ENCODE measurements at places on chromosomes 1 and 21.

DNA sequence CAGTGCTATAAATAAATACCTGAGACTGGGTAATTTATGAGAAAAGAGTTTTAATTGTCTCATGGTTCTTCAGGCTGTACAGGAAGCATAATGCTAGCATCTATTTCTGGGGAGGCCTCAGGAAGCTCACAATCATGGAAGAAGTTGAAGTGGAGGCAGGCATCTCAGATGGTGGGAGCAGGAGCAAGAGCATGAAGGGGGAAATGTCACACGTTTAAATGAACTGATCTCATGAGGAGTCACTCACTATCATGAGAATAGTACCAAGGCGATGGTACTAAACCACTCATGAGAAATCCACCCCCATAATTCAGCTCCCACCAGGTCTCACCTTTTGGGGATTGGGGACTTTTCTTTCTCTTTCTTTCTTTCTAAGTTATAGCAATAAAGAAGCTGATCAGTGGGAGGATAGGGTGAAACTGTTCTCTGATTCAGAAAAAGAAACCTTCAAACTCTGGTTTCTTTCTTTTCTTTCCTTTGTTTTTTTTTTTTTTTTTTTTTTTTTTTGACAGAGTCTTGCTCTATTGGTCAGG lies 17.1 kb upstream of the SPAG17 start:
- no peak for DNase-seq

DNA sequence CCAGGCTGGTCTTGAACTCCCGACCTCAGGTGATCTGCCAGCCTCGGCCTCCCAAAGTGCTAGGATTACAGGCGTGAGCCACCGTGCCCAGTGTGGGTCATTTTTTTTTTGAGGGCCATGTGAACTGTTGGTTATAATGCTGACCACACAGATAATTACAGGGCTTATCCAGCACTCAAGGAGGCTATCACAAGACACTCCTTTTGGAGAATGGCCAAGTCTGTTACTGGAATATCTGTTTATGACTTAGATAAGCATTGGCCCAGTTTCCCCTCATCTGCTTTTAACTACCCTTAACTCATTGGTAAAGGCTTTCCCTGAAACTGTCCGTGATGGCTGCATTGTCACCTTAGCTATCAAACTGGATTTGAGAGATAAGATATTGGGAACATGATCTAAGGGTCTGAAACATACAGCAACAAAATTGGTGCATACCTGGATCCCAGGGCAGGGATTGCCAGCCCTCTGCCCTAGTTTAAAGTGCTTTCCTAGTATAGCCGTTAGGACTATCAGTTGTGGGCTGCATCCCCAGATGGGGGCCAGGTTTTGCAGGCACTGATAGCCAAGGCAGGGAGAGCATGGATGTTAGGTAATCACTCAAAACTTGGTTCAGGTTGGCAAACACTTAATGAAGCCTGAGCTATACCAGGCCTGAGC lies 15.6 kb downstream of the SZT2 start:
- no peak for DNase-seq

DNA sequence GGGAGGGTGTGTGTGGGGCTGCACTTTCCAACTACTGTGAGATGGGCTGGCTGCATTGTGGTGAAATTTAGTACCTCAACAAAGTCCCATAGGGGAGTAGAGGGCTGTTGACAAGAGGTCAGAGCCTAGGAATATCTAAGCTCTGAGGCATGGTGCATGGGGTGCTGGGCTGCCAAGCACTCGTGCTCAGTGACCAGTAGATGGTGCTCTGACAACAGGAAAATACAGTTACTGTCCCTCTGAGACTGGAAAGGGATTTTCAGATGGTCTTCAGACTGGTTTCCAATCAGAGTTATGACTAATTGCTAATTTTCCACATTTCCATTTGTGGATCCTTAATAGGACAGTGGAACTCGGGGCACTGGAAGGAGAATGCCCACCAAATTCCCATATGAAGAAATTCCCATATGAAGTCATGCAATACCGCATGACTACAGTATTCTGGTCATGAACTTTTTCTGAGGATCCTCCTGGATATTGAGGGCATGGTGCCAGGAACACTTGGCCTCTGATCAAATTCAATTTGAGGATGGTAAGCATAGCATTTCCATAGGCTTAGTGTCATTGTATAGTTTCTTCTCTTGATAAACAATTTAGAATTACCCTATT lies 4.1 kb upstream of the CACNA1E start:
- peak; percentile 83 for DNase-seq

- peak; percentile 23 for DNase-seq
Observed at GRCh38 chr1:169108863-169109560, 2.5 kb downstream of the ATP1B1 start.

DNA sequence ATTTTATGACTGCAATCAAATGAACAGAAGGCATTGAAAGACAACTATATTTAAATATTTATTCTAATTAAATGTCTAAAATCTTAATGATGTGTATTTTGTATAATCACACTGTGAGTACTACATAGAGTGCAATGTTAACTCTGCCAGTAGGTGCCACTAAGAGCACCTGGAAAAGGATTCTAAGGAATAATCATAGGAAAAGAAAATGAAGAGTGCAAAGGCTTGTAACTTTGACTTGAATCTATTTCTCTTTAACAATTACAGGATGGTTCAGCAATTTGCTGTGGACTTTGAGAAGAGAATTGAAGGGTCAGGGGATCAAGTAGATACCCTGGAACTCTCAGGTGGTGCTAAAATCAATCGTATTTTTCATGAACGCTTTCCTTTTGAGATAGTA lies 200.4 kb downstream of the DNM3 start:
- no peak for DNase-seq

GRCh38 chr1:203628201-203629015 lies 1.8 kb downstream of the ATP2B4 start:
- peak; percentile 44 for DNase-seq

DNA sequence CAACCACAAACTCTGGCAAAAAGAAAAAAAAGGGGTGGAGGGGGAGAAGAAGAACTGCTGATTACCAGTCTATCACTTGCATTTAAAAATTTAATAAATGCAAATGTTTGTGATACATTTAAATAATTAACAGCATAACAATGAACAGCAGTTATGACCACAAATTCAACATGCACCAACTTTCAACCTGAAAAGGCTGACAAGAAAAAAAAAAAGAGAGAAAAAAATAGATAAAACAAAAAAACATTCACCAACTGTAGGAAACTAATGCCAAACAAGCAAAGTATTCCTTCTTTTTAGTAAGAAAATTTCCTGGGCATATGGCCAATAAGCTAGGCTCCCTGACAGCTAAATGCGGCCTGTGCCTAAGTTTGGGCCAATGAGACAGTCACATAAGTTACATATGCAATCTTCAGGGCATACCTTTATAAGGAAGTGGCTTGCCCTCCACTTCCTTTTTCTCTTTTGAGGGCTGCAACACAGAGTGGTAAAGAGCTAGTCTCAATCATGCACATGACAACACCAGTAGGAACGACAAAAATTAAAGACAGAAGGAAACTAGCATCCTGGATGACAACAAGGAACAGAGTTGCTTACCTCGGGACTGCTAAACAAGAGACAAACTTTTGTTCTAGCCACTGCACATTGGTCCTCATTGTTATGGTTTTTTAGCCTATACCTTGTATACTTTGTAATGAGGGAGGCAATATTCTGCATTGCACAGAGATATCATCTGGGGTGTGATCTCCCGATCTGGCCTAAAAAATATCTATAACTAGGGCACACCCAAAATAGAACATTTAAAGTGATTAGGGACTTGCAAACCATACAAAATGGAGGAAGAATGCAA lies 24.2 kb upstream of the PHTF1 start:
- no peak for DNase-seq

All from AG08396 (cell line).